ENCODE measurements at places on chromosomes 3 and 15.

DNA sequence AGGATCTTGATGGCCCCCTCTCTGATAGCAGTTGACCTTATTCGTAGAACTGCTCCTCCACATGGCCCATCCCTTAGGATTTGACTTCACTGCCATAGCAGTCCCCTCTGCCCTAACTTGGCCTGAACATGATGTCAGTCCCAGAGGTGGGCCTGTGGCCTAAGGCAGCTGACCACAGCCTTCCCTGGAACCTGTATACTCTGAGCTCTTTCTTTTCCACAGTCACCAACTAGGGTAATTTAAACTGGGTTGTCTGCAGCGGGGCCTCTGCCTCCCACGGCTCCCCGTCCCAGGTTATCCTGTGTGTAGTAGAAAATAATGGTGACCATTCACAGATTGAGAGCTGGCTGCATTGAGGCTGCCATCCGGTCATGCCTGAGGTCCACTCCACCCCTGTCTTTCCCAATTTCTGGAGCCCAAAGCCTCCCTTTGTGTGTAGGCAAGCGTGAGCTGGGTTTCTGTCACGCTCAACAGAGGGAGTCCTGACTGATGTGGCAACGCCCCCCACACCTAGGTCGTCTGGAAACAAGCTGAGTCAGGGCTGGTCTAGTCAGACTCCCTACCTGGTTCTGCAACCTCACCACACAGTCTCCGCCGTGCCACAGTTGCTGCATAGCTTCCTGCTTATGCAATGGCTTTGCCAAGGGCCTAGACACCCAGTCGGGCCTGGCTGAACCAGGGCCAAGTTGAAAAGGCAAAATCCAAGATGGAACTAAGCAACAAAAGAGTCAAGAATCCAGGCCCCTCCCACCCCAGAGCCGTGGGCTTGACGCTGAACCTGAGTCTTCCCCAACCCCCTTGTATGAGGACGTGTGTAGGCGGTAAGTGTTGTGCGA, 284.5 kb downstream of the XXYLT1 start:
- DNase-seq, result no peak

DNA sequence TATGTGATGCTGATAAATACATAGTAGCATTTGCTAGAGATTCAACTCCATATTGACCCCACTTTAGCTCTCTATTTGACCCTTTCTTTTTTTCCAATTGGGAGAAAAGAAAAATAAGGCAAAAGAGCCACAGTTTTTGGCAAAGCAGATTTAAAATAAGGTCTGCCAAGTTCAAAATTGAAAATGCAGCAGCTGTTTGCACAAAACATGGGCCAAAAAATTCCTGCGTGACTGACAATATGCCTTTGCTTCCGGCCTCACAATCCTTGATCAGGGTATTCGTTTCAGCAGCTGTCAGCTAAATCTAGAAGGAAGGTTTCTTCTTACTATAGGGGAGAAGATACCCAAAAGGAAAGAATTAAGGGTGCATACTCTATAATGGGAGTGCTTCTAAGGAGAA, 563.5 kb upstream of the CCDC54 start:
- DNase-seq, result no peak

DNA sequence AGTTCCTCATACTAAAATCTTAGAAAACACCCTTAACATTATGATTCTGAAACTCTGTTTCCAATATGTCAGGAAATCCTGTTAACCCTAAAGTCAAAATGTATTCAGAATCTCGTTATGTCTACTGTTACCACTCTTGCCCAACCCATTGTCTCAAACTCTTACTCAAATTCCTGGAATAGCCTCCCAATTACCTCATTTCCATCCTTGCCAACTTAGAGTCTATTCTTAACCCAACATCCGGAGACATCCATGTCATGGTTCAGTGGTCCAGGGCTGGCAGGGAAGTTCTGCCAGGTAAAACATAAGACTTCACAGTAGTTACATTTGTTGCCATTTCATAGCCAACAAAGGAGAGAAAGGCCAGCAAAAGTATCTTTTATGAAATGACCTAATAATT, 593.9 kb downstream of the PYDC2 start:
- DNase-seq, result no peak

DNA sequence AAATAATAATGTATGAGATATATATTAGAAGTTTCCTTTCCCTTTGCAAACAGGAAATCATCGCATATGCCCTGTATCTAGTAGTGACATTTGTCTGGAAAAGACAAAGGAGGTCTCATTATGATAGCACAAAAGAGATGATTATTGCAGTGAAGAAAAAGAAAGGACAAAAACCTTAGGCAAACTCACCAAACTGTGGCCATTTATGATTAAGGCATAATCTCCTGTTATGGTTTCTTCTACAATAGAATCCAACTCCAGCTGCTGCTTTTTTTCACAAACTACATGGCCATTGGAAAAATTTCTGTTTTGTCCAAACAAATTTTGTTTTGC, 218.2 kb downstream of the ATP8B4 start:
- DNase-seq, result no peak

DNA sequence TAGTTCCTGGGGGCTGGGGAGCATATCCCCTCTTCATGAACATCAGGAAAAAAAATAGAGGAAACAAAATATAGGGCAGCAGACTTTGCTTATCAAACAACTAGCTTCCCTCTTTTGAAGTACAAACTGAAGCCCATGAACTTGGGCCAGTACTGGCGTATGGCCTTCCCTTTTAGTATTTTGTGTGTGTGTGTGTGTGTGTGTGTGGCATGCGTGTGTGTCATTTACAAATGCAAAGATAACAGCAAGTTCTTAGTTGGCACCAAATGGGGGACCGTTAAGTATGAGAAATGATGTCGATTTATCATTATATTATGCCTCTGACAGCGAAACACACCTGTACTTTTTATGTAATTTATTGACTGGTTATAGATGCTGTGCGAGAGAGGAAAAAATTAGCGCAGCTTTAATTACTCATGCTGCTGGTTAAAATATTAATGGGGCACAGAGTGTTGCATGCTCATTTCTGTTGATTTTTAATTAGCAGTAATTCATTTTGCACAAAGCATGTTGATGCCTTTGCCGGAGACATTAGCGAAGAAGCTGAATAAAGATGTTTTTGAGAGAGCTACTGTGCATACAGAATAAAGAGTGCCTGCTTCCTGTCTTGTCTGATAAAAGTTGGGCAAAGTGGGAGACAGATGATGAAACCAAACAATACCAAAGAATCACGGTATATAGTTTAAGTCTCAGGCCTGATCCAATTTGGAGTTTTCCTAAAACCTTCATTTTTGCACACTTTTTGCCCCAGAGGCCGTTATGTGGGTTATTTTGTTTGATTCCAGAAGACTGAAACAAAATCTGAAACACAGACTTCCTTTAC, 297.1 kb downstream of the SATB1 start:
- no peak for DNase-seq
